Caco-2 (cell line): ENCODE measurements at places on chromosomes 3 and 15. TPM values are rescaled to one million over a fixed set of nuclear protein-coding genes. Genes with fewer than 3 reads are reported as not detected.

Gene SENP7
- total RNA-seq, result 7.6 and 8.5 TPM in 2 replicates

Gene SAMMSON
- not detected in 2 replicates for total RNA-seq

DNA sequence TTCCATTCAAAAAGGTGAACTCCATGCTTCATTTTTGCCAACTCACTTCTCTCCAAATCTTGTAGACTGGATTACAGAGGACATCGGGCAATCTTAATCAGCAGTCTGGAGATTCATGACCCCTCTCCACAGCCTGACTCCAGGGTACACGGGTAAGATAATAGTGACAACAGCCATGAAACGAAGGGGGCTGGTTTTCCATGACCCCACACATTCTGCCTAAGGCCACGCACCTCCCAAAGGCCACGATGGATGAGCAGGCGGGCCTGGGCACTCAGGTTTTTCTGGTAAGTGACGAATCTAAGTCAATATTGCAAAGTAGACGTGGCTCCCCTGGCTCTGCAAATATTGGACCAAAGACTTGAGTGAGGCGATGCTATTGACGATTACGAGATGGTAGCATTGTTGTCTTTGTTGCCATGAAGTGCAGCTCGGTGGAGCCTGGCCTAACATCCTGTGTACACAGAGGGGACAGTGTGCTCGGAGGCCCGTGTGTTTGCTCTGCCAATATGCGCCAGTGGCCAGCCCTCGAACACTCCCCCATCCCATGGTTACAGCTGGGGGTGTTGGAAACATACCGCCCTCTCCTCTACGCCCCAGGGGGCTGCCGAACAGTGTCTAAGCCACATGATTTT lies 119.1 kb downstream of the OPA1 start:
- DNase-seq, result no peak

GRCh38 chr3:4745235-4745610 lies 234.0 kb upstream of the BHLHE40 start:
- no peak for DNase-seq

Gene PPP2R3A
- total RNA-seq, result 9.5 and 10.2 TPM in 2 replicates

DNA sequence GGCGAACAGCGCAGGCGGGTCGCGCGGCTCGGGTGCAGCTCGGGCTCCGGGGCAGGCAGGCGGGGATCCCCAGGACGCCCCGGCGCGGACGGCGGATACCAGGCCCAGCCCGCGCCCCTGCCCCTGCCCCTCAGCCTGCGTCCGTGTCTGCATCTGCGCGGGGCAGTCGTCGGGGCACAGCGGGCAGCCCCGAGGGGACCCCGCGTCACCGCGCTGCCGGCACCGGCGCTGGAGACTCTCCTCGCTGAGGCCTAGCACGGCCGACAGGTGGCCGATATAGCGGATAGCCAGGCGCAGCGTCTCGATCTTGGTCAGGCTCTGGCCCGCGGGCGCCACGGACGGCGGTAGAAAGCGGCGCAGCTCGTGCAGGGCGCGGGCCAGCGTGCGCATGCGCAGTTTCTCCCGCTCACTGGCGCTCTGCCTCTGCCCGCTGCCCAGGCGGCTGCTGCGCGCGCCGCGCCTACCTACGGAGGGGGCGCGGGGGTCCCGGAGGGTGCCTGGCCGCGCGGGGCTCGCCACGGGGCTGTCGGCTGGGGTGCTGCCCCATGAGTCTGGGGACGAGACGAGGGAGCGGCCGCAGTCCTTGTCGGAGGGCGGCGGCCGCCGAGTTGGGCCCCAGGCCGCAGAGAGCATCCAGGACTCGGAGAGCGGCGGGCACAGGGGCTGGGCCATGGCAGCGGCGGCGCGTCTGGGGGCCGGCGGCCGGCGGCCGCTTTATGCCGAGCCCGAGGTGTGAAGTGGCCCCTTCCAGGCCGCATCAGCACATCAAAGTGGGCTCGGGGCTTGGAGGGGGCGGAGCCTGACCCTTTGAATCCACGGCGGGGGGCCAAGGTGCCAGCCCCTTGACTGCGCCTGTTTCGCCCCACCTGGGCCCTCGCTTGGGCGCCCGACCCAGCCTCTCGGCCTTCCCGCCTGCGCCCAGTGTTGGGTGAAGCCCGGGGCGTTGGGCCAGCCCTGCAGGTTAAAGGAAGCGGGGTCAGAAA lies at the start of gene MESP1:
Gene MESP1, minus strand, starts transcription at position 690 of the 983 bp plus-strand sequence. Its CDS starts 18 bp downstream, at position 672.
- DNase-seq, result peak; percentile 92

Gene ATP8B4
- total RNA-seq, result 0.57 and 1.3 TPM in 2 replicates

DNA sequence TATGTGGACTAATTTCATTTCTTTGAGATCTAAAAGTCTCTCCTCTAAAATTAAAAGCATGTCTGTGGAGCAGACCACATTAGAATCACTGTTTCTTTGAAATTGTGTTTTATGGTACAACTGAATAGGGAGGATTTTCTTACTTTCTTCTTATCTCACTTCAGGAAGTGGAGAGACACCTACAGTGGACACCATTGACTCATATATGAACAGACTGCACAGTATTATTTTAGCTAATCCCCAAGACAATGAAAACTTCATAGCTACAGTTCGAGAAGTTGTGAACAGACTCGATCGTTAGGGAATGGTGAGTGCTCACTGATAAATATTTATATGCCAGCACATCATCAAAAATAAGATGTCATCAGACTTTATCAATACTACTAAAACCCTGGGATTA lies 58.3 kb downstream of the HMG20A start:
- no peak for DNase-seq

- DNase-seq, result no peak
Measured at GRCh38 chr15:83094583-83094982, 12.9 kb upstream of the TM6SF1 start.

- DNase-seq, result no peak
Measured at GRCh38 chr3:188663839-188664238, 507.9 kb upstream of the TPRG1 start.

- no peak for DNase-seq
Measured at GRCh38 chr3:54038391-54038790, 84.0 kb upstream of the CACNA2D3 start.

Gene FSIP1
- 1.3 and 2.1 TPM in 2 replicates for total RNA-seq

- DNase-seq, result no peak
Measured at GRCh38 chr3:134299185-134299887, 48.7 kb upstream of the RYK start.

GRCh38 chr3:99637016-99637367 lies 1.4 kb upstream of the COL8A1 start:
- no peak for DNase-seq

DNA sequence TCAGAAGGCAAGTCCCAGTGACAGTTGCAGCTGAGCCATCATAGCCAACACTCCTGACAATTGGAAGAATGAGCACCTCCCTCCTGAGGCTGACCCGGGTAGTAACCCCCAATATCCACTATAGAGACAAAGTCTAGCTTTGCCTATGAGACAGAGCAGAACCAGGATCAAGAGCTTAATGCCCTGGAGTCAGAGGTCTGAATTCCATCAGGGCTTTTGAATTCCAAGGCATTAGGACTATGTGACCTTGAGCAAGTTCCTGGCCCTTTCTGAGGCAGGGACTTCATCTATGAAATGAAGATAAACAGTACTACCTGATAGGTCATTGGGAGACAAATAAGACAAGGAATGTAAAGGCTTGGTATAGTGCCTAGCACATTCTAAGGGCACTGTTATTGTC lies 3.1 kb upstream of the INAFM2 start:
- peak; percentile 43 for DNase-seq

Gene STAB1
- 0.39 and 0.63 TPM in 2 replicates for total RNA-seq

Gene COL6A5
- total RNA-seq, result not detected in 2 replicates

- DNase-seq, result no peak
Measured at GRCh38 chr3:105798381-105798934, 70.4 kb downstream of the CBLB start.

GRCh38 chr3:132593947-132594323 lies 3.1 kb upstream of the ACKR4 start:
- no peak for DNase-seq

DNA sequence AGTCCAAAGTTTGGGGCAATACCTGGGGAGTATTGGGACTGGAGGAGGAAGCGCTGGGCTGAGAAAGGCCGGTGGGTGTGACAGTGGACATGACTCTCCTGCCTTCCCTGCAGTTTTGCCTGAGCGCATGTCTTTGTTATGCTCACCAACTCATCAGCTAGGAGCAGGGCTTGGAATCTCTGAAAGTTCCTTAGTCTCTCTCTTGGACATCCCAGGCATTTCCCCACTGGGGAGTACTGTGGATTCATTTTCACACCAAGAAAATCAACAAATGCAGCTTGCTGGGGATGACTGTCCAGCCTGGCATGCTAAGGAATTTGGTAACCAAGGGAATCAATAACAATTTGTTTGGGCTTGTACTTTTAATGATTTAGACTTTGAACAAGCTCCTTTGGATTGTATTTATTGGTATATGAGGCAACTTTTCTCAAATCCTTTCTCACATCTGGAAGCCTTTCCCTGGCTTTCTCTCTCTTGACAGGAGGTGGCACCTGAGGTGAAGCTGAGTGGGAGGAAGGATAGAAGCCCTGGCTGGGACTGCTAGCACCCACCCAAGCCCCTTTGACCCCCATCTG lies 48.5 kb upstream of the CHST2 start:
- peak; percentile 9 for DNase-seq

DNA sequence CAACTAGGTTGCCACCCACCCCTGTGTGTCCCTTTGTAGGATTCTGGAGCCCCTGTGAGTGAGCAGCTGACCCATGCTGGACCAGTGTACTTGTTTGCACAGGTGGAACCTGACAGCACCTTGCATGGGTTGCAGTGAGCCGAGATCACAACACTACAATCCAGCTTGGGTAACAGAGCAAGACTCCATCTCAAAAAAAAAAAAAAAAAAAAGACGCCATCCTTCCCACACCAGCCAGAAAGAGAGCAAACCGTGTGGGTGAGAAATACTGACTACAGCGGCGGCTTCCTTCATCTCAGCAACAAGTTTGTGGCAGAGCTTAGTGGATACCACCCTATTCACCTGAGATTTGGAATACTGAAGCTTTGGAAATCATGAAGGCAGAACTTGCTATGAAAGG lies 746 bp upstream of the CD80 start:
- no peak for DNase-seq
